ENCODE measurements at places on chromosomes 2 and 18. TPM values are rescaled to one million over a fixed set of nuclear protein-coding genes. Genes with fewer than 3 reads are reported as not detected.

The ABCA12 gene
- total RNA-seq = 0.17 TPM

DNA sequence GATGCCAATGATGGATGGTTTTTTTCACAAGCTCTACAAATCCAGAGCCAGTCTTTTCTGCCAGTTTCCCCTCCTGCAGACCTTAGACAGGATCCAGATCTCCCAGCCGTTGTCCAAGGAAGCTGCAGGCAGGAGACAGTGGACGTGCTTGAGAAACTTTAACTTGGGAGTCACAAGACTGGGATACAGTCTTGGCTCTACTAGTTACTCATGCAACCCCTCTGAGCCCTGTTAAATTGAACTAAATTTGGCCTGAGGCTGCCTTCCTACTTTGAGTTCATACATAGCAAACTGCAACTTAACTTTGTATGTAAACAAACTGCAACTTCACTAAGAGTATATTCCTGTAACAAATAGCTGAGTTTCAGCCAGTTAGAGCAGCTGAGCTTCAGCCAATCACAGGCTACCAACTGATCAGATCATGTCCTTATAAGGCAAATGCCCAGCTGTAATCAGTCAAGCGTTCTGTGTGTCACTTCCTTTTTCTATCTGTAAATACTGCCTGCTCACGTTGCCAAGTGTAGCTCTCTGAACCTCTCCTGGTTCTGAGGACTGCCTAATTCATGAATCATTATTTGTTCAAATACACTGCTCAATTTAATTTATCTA, 140.9 kb downstream of the CAPN13 start:
- H3K27ac ChIP-seq = no peak overlapping the region
- H3K36me3 ChIP-seq = no peaks in the 10 kb centered on the region
- H3K4me3 ChIP-seq = no peak overlapping the region
- no peaks in the 10 kb centered on the region for H3K27me3 ChIP-seq

The GRB14 gene
- 8.9 TPM for total RNA-seq

The CRYGD gene
- total RNA-seq = not detected

The NEMP2 gene
- 8.0 TPM for total RNA-seq

GRCh38 chr18:49566217-49566770, 4.4 kb downstream of the LIPG start:
- no peak for DNase-seq
- peaks cover 12% of the 10 kb centered on the region for H3K4me1 ChIP-seq
- H3K36me3 ChIP-seq = no peaks in the 10 kb centered on the region
- no peak overlapping the region for H3K27ac ChIP-seq

DNA sequence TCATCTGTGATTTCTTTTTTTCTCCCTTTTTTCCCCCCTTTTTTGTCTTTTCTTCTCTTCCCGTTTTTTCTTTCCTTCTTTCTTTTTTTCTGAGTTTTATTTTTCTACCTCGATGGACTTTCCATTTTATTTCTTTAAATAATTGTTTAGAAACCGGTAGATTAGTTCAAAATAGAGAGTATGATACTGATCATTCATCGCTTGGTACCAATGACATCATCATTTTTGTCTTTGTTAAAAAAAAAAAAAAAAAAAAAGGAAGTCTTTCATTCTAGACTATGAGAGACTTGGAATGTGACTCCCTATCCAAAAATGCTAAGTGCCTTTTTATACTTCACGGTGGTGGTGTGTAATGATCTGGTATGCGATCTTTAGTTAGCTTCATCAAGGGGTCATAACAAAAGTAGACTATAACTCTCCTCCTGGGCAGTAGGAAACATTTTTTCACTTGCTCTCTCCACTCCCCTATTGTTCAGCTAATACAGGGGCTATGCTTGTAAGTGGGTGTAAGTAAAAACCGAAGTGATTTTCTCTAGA, 1517.5 kb upstream of the ZEB2 start:
- no peaks in the 10 kb centered on the region for H3K27me3 ChIP-seq
- no peaks in the 10 kb centered on the region for H3K36me3 ChIP-seq
- H3K4me1 ChIP-seq = no peaks in the 10 kb centered on the region
- no peak overlapping the region for H3K27ac ChIP-seq

GRCh38 chr2:226999661-227000060, 163.8 kb downstream of the RHBDD1 start:
- peaks cover 14% of the 10 kb centered on the region for H3K36me3 ChIP-seq
- no peaks in the 10 kb centered on the region for H3K4me1 ChIP-seq
- DNase-seq = no peak
- H3K4me3 ChIP-seq = no peak overlapping the region
- H3K27me3 ChIP-seq = no peaks in the 10 kb centered on the region
- H3K27ac ChIP-seq = no peak overlapping the region

- no peaks in the 10 kb centered on the region for H3K27me3 ChIP-seq
- H3K27ac ChIP-seq = no peak overlapping the region
- H3K4me3 ChIP-seq = no peak overlapping the region
- DNase-seq = no peak
These were observed 93.7 kb upstream of the RIOK3 start for GRCh38 chr18:23359421-23359820.

DNA sequence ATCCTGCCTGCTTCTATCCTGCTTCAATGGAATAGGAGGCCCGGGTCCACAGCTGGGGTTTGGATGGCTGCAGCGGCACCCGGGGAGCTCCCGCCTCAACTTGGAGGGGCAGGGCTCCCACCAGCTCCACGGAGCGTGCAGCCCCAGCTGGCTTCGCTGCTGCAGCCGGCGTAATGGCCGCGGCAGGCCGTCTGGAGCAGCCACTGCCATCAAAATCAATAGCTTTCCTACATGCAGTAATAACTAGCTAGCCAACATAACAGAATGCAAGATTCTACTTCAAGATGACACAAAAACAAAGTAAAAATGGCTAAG, 154.2 kb upstream of the RMP24 start:
- no peak overlapping the region for H3K27ac ChIP-seq
- peaks cover 3% of the 10 kb centered on the region for H3K4me1 ChIP-seq
- no peak for DNase-seq
- no peak overlapping the region for H3K4me3 ChIP-seq
- no peaks in the 10 kb centered on the region for H3K36me3 ChIP-seq
- H3K27me3 ChIP-seq = no peaks in the 10 kb centered on the region

- no peaks in the 10 kb centered on the region for H3K36me3 ChIP-seq
- no peak overlapping the region for H3K4me3 ChIP-seq
- H3K27ac ChIP-seq = no peak overlapping the region
- DNase-seq = no peak
- no peaks in the 10 kb centered on the region for H3K27me3 ChIP-seq
These were observed 32.3 kb downstream of the TMEM37 start for GRCh38 chr2:119463990-119464389.

DNA sequence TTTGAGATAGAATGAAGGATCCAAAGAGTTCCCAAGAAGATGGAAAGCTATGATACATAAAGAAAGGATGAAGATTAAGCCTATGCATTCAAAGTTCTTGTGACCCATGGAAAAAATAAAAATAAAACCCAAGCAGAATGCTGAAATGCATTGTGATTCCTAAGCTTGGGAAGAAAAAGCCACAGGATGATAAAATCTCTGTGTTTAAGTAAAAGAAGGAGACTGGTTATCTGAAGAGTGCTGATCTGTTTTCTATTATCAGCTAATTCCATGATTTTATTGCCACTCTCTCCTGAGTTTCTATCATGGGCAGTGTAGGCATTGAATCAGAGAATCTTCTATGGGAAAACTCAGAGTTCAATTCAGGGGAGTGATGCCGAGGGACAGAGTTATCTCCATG, 103.1 kb upstream of the LTBP1 start:
- H3K27ac ChIP-seq = no peak overlapping the region
- no peak for DNase-seq
- no peaks in the 10 kb centered on the region for H3K36me3 ChIP-seq
- H3K27me3 ChIP-seq = no peaks in the 10 kb centered on the region

- H3K27ac ChIP-seq = no peak overlapping the region
- peaks cover 15% of the 10 kb centered on the region for H3K27me3 ChIP-seq
- no peaks in the 10 kb centered on the region for H3K36me3 ChIP-seq
- H3K4me1 ChIP-seq = no peaks in the 10 kb centered on the region
- H3K4me3 ChIP-seq = no peak overlapping the region
These were observed 1150.9 kb downstream of the RPIA start for GRCh38 chr2:89842180-89842908.

DNA sequence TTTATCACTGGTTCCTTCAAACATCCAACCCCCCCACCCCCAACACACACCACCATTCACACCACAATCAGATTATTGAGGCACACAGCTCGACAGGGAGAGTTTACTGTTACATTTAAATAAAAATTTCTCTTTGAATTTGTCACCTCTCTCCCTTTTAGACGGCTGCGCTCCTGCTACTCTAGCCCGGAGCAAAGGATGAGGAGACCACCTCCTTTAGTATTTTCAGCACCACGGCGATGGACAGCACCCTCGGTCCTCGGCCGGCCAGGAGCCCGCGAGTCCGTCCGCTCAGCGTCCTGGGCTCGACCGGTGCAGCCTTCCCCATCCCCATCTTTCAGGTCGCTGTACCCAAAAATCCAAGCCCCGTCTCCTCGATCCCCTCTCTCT, 892 bp downstream of the CELF4 start:
- H3K27ac ChIP-seq = no peak overlapping the region
- peaks cover 17% of the 10 kb centered on the region for H3K4me1 ChIP-seq
- DNase-seq = peak; percentile 75
- H3K36me3 ChIP-seq = no peaks in the 10 kb centered on the region
- H3K4me3 ChIP-seq = peak overlapping the region; percentile 34

DNA sequence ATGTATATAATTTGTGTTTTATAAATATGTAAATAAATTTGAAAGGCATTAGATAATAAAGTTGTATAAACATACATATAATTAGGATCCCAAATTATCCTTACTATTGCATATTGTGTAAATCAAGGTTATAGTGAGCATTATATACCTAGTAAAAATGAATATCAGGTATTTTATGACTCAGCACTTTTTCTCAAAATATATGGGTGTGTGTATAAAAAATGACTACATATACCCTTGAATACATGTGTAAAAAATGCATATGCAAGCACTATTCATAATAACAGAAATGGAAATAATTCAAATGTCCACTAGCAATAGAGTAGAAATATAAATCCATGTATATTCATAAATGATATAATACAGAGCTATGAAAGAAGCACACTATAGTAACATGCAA, 870.9 kb upstream of the CNTNAP5 start:
- no peaks in the 10 kb centered on the region for H3K27me3 ChIP-seq
- no peak for DNase-seq
- no peak overlapping the region for H3K27ac ChIP-seq
- H3K4me1 ChIP-seq = no peaks in the 10 kb centered on the region
- no peak overlapping the region for H3K4me3 ChIP-seq

The STAT4 gene
- 8.0 TPM for total RNA-seq

The ANKRD29 gene
- 72.0 TPM for total RNA-seq

The MOGAT1 gene
- 2.2 TPM for total RNA-seq

The SPDYA gene
- total RNA-seq = 1.5 TPM

DNA sequence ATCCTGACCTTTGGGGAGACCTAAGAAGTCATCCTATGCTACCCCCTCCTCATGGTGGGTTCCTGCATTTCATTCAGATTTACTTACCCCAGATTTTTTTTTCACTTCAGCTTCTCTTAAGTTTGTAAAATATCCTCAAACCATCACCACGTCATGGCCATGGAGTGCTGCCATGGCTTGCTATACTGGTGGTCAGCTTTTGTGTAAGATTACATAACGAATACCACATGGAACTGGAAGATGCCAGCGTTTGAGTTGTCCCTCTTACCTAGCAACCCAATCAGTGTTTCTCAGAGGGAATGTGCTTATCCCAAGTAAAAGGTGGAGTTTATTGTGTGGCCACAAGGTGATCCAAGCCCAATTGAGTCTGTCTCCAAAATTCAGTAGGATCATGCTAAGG, 148.6 kb upstream of the ALPP start:
- no peak for DNase-seq
- no peak overlapping the region for H3K27ac ChIP-seq

- no peaks in the 10 kb centered on the region for H3K27me3 ChIP-seq
- H3K4me1 ChIP-seq = no peaks in the 10 kb centered on the region
- DNase-seq = no peak
- H3K36me3 ChIP-seq = no peaks in the 10 kb centered on the region
- no peak overlapping the region for H3K4me3 ChIP-seq
- no peak overlapping the region for H3K27ac ChIP-seq
These were observed 385.2 kb upstream of the PIK3C3 start for GRCh38 chr18:41569867-41570266.

The MC4R gene
- not detected for total RNA-seq

DNA sequence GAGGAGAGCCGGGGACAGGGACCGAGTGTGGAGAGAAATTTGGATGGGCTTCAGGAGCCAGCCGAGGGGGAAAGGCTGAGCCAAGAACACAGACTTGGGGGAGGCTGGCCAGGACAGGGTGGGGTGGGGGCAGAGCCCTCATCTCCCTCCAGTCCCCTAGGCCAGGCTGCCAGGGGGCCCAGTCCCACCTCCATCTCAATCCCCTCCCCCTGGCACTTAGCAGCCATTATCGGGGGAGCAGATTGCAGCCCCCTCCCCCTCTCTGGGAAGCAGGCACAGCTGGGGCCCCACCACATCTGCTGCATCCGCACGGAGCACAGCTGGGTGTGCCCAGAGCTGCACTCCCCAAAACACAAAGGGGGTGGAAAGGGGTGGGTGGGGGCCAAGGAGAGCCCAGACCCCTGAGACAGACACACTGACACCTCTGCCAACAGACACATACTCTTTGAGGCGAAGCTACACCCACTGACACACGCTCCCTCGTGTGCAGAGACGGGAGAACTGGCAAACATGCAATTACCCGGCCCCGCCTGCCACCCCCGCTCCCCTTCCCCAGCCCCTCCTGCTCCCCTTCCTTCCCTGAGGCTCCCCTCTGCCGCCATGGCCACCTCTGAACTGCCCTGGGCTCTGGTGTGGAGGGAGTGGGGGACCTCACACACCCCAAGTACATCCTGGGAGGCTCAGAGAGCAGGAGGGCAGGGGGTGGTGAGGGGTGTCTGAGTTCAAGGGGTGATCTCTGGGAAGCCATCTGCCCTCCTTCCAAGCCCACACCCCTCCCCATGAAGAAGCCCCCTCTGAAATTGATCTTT, 5.1 kb upstream of the ASIC4 start:
- H3K27me3 ChIP-seq = peaks cover 35% of the 10 kb centered on the region
- H3K4me1 ChIP-seq = peaks cover 3% of the 10 kb centered on the region
- no peak for DNase-seq
- H3K4me3 ChIP-seq = no peak overlapping the region
- peaks cover 23% of the 10 kb centered on the region for H3K36me3 ChIP-seq

DNA sequence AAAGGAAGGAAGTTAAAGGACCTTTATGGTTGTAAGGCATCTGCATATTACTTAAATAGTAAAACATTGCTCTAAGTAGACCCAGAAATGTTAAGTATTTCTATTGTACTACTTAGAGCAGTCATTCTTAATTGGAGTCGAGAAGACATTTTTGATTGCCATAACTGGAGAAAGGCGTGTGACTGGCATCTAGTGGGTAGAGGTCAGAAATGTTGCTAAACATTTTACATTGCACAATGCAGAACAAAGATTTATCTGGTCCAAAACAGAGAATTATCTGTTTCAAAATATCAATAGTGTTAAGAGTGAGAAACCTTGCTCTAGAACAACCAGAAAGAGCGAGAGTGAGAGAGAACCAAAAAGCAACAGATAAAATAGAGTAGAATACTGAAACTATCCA, 23.3 kb upstream of the ROCK1 start:
- no peaks in the 10 kb centered on the region for H3K27me3 ChIP-seq
- H3K4me3 ChIP-seq = no peak overlapping the region
- no peaks in the 10 kb centered on the region for H3K4me1 ChIP-seq
- no peak overlapping the region for H3K27ac ChIP-seq

GRCh38 chr2:137706786-137707613, 257.3 kb upstream of the HNMT start:
- no peaks in the 10 kb centered on the region for H3K27me3 ChIP-seq
- DNase-seq = peak; percentile 61
- no peak overlapping the region for H3K4me3 ChIP-seq
- H3K36me3 ChIP-seq = no peaks in the 10 kb centered on the region

The ST8SIA5 gene
- not detected for total RNA-seq

The NEU2 gene
- not detected for total RNA-seq

The TUBA3D gene
- total RNA-seq = not detected

The SOWAHC gene
- 19.9 TPM for total RNA-seq

The LDLRAD4 gene
- 18.4 TPM for total RNA-seq
